ENCODE measurements at places on chromosomes 7 and 10.
A peak's percentile ranks its signal among the peaks of the same experiment; 100 is the strongest.

DNA sequence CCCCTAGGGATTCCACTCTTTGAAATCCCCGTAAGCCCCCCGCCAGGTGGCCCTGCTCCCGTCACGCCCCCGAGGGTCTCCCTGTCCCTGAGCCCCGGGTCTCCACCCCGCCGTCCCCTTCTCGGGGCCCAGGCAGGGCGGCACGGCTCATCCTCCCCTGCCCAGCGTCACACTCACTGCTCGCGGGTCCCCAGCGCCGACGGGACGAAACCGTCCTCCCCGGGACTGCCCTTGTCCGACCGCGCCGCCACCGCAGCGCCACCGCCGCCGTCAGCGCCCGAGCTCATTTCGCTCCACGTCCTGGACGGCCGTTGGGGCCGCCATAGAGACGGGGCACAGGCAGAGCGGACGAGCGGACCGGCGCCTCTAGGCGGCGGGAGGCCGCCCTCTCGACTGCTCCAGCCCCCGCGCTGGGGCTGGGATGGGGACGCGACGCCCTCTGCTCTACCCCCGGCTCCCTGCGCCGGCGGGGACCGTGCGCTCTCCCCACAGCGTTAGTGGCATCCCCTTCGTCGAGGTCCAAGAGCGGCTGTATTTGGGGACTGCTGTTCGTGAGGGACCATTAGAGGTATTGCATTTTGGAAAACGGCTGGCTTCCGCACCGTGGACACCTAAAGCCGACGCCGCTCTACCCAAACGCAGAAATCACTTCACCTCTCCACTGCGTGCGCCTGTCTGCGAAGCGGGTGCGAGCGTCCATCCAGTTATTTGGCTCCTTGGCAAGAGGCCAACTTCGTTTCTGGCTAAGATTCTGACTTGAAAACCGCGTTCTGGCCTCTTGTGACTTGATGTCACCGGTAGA is at the start of gene EEF1AKMT2:
Gene EEF1AKMT2 (minus strand): TSS at position 341 of the 802 bp plus-strand sequence. CDS start 54 bp downstream, at position 287.
- DNase-seq = peak; percentile 85

GRCh38 chr7:48299580-48300169 is 128.4 kb downstream of the ABCA13 start:
- peak; percentile 81 for DNase-seq

GRCh38 chr7:106223156-106223555 is 61.6 kb downstream of the NAMPT start:
- peak; percentile 9 for DNase-seq

- DNase-seq = no peak
Measured at GRCh38 chr10:58435297-58435985, 50.2 kb downstream of the TFAM start.

DNA sequence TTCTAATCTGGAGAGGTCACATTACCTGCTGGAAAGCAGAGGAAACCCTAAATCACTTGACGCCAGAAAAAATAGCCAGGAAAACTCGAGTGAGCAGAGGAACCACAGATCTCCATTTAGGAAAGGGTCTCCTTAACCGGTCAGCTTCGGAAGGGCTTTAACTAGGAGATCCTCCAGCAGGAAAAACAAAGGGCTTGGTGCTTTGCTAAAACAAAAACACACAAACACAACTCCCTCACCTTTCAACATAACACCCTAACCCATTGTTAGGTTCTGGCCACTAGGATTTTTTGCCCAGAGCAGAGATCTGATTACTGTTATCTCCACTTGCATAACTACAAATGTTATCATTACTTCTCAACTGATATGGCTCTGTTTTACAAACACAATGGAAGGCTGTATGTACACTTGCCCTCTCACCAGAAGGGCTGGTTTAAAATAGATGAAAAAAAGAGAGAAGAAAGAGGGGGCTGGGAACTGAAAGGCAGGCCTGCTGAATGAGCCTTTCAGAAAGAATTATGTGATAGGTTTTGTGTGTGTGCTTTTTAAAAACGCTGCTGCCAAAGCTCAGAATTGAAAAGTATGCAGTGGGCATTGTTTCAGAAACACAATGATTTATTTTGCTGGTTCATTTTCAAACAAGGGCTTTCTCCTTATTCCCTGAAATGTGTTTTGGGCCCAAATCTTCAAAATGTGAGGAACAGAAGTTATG is 161.5 kb downstream of the FGFR2 start:
- no peak for DNase-seq

GRCh38 chr7:20330239-20330927 is at the start of gene ITGB8:
Gene ITGB8 (plus strand): TSS chr7:20330900. CDS start chr7:20331807, 907 bp downstream.
- DNase-seq = peak; percentile 83

DNA sequence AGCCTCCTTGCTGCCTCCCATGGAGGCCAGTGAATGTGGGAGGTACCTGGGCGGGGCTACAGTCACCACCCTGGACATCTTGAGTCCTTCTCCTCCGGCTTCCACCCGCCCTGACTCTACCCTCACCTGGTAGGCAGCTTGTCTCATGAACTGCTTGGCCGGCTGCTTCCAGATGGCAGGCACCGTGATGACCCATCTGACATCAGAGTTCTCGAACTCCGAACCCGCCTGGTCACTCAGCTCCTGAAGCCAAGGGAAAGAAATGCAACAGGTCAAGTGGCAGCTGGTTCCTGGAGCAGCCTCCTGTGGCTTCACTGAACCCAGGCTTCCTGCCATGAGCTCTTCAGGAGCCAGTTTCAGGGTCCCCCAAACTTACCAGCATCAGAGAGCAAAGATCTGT is 50.1 kb downstream of the HSPA12A start:
- no peak for DNase-seq

GRCh38 chr10:34291466-34292193 is 523.5 kb downstream of the PARD3 start:
- DNase-seq = no peak

DNA sequence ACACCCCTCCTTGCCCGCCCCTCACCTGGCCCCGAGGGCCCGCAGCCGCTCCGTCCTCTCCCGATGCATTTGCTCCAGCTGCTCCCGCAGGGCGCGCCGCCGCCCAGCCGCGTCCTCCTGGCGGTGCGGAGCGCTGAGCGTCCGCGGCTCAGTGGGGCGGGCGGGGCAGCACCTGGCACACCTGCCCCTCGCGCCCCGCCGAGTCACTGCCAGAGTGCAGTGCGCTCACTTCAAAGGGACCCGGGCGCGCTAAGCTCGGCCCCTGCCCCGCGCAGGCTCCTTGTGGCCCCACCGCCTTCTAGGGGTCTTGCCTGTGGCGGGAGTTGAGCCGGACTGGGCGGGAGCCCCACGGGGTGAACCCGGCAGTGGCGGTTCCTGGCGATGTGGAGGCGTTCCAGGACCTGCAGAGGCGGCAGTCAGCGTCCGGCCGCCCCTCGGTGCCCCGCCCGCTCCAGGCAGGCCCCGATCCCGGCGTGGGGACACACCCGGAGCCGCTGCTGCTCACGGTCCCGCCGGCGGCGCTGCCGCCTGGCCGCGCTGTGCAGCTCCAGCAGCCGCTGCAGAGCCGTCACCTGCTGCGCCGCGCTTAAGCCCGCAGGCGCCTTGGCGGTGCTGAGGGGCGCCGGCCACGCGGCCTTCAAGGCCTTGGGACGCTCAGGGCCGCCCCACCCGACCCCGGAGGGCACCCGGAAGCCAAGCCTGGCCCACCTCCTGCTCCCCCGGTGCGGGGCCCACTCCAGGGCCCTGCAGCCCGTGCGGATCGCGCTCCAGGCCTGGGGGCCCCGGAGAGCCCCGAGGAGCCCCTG is 6.7 kb downstream of the ATP6V1F start:
- peak; percentile 67 for DNase-seq

DNA sequence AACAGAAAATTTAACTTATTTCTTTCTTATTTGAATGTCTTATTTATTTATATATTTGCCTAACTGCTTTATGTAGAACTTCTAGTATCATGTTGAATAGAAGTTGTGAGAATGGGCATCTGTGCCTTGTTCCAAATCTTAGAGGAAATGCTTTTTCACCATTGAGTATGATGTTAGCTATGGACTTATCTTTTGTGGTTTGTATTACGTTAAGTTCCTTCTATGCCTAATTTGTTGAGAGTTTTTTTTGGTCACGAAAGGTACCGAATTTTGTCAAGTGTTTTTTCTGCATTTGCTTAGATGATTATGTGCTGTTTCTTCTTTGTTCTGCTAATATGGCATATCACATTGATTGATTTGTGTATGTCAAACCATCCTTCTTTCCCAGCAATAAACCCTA is 161.0 kb upstream of the TRIM24 start:
- no peak for DNase-seq

DNA sequence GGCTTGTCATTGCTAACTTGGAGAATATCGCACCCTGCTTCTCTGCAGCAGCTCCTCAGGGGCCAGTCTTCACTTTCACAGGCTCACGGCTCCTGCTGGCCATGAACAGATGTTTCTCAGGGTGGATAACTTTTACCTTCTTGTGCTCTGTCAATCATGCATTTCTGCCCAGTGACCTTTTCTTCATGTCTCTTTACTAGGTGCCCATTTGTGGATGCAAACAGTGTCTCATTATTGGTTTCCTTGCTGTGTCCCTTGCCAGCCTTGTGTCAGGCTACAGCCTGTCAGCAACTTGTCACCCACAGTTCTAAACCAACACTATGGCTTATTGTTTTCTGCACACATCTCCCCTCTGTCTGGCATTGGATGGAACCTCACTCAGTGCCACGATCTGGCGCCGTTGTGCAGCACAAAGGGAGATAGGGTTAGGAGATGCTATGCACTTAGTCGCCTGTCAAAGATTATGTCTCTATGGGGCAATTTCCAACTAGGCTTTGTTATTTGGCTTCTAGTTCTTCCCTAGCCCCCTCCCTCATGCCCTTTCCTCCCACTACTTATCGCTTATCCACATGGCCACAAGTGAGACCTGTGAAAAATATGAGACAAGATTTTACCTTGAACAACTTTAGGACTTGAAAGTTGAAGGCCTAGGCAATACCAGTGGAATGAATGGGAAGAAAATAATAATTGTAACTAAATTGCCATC is 45.7 kb upstream of the NXPH1 start:
- DNase-seq = no peak

DNA sequence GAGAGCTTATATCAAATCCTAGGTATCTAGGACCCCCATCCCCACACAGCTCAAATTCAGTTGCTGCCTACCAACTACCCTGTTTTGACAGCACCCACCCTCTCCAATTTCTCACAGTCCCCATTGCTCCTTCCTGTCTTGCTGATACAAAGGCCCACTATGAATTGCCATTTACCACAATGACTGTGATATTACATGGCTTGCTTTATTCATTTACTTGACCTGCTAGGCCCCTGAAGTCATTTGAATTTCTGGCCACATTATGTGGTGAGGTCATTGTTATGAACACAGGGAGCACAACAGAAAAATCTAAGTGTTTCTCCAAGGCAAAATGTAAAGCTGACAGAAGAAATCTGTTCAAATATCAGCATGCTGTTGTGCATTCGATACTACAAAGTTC is 101.4 kb downstream of the PPP1R17 start:
- no peak for DNase-seq

DNA sequence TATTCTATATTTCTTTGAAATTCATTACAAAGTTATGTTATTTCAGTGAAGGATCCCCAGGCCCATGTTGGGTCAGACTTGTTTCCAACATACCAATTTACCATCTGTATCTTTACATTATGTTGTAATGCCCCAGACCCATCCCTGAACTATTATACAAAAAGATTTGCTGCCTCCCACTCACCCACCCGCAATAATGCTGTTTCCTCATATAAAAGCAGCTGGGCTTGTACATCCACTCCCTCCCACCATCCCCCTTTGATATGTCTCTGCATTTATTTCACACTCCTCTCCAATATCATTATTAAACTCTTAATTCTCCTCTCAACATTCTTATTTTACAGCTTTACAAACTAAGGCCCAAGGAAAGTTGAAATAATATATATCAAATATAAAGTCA is 153.7 kb downstream of the DOCK4 start:
- no peak for DNase-seq

DNA sequence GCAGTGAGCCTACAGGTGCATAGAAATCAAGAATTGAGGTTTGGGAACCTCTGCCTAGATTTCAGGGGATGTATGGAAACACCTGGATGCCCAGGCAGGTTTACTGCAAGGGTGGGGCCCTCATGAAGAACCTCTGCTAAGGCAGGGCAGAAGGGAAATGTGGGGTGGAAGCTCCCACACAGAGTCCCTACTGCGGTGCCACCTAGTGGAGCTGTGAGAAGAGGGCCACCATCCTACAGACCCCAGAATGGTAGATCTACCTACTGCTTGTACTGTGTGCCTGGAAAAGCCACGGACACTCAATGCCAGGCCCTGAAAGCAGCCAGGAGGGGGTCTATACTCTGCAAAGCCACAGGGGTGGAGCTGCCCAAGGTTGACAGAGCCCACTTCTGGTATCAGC is 533.5 kb downstream of the GPAM start:
- DNase-seq = no peak

DNA sequence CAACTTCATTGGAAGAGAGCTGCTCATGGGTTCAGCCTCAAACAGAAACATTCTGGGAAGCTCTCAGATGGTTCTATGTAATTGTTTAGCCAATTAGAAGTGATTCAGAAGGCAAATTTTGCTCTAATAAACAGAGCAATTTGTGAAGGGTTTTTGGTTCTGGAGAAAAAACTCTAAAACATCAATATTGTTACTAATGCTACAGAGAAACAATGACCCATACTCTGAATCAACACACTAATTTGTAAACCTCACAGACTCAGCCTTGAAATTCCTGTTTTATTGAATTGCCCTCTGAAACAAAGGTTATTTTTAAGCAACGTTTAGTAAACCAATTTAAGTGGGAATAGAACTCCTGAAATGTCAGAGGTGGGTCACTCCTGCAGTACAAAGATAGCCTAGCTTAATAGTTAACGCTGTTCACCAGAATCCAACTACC is 171.6 kb upstream of the SVIL start:
- DNase-seq = no peak

GRCh38 chr10:100184840-100185239 is 989 bp downstream of the ERLIN1 start:
- DNase-seq = no peak

DNA sequence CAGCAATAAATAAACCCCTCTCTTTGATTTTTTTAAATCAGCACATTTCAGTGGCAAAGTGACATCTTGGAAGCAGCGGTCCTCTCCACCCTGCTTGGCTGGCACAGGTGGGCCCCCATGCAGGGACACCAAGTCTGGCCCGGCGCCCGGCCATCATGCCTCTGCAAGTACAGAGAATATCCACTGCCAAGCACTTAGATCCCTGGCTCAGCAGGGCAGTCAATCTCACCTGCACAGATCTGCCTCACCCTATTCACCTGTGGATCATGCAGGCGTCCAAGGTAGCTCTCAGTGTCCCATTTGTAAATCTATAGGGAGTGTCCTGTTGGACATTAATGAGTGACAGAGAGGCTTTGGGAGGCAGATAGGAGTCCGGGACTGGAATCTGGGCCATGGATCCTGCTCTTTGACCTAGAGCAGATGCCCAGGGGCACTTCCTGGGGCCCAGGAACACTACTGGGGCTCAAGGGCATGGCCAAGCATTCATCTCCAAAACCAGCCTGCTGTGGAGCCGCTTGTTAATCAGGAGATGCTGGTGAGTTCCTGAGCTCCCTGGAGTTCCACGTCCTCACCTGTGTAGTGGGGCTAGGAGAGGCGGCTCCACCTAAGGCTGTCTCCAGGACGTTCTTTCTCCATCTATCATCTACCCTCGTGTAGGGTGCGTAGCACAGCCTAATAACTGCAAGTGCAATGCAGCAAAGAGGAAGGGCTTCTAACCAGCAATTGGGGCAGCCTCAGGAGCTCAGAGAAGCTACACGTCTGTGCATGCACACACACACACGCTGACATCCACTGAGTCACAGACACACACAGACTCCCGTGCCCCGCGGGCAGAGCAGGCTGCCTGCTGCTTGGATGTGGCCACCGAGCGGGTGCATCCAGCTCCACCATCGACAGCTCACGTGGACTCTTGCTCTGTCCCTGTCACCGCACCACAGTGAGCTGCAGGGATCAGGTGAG is 123.6 kb downstream of the OAT start:
- peak; percentile 47 for DNase-seq

GRCh38 chr10:21535494-21535965 is 1.5 kb downstream of the MLLT10 start:
- DNase-seq = no peak

- DNase-seq = peak; percentile 7
Measured at GRCh38 chr10:18185621-18186020, 45.4 kb downstream of the CACNB2 start.

All from NCI-H2081 (cell line).